ENCODE measurements at places on chromosomes 7 and 10.

GRCh38 chr10:75201793-75202307, 8.7 kb upstream of the VDAC2 start:
- peak; percentile 53 for DNase-seq

- DNase-seq: no peak
These were observed 100.8 kb downstream of the C10orf90 start for GRCh38 chr10:126569513-126570244.

- peak; percentile 59 for DNase-seq
These were observed 15.1 kb upstream of the VPS37D start for GRCh38 chr7:73652541-73652949.

DNA sequence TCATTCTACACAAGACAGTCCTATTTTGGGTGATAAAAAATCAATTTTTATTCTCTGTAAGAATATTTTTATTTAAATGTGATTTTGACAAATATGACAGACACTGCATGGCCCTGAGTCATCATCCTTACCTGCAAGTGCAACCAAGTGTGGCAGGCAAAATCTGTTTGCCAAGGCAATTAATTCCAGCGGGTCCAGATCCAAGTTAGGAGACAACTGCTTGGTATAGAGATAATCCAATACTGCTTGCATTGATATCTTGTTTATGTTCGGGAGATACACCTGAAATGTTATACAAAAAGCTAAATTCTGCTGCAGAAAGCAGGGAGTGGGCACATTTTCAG, 66.2 kb downstream of the RHOBTB1 start:
- peak; percentile 59 for DNase-seq

DNA sequence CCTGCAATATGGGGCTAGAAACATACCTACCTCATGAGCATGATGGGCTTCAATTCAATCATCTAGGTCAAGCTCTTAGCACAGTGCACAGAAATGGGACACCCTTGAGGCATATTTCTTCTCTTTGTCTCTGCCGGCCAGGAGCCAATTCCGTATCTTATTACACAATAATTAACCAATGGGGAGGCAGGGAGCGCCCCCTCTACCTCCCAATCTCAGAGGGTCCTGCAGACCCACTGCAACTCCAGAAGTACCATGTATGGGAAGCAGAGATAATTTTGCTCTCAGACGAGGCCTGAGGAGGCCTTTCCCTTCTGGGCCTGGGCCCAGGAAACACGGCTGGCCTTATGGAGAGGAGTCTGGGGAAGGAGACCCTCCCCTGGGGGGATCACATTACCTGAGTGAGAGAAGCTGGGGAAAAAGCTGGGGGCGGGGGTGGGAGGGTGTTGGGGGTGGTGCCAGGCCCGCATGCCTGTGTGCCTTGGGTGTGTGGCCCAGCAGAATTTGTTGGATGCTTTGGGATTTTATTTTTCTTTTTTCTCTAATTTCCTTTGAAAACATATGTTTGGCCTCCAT, 155.5 kb downstream of the UBE2H start:
- no peak for DNase-seq

DNA sequence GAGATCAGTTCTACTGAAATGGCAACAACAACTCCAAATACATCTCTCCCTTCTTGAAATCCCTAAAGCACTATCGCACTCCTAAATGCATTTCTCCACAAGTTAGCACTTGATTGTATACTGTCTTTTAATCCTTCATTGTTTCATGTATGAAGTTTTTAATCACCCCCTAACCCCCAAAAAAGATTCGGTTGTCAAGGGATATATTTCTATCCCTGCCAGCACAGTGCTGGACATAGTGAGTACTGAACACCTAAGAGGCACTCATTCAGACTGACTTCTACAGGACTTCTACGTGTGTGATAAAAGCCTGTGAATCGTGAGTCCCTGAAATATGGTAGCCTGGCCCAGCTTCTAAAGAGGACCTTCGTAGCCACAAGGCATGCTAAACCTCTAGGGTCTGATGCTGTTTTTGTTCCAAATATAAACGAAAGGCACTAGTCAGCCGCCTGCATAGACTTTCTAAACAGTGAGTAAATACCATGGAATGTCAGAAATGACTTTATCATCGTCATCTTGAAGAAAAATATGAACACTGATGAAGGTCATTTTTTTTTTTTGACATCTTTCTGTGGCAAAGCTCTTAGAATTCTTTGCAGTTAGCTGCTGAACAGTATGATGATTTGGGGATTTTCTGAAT, 14.6 kb upstream of the ZSCAN21 start:
- no peak for DNase-seq

DNA sequence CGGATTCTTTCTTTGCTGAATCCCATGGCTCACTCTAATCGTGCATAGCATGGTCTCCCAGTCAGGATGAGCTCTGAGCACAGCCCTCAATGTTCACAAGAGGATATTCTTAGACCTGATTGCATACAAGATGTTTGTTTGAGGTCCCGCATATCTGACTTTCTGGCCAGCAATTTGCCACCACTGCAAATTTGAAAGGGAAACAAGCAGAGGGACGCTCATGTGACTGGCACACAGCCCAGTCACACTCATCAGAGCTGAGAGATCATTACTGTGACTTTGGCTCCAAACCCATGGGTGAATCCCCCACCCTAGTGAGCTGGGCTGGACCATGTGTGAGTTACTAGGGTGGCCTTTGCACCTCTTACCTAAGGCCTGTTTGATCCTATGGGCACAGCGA, 9.9 kb downstream of the TAS2R41 start:
- no peak for DNase-seq

GRCh38 chr7:155345490-155345889, 47.8 kb downstream of the INSIG1 start:
- no peak for DNase-seq

DNA sequence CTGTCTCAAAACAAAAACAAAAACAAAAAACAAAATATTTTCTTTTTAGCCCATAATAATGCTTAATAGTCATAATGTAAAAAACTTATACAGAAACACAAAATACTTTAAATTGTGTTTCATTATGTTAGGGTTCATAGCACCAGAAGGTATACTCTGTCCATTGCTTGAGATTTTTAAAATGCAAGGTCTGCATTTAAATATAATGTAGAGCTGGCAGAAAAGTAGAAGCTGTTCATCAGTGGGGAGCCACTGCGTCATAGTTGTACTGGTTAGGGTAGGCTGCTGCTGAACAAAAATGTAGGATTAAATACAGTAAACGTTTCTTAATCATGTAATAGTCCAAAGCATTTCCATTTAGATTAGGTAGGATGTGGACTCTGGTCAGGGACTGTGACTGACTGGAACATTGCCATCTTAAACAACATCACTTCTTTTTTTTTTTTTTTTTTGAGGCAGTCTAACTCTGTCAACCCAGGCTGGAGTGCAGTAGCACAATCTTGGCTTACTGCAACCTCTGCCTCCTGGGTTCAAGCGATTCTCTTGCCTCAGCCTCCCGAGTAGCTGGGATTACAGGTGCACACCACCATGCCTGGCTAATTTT, 85.2 kb downstream of the ANKIB1 start:
- no peak for DNase-seq

- no peak for DNase-seq
These were observed 29.6 kb downstream of the FOXP2 start for GRCh38 chr7:114444196-114444595.

DNA sequence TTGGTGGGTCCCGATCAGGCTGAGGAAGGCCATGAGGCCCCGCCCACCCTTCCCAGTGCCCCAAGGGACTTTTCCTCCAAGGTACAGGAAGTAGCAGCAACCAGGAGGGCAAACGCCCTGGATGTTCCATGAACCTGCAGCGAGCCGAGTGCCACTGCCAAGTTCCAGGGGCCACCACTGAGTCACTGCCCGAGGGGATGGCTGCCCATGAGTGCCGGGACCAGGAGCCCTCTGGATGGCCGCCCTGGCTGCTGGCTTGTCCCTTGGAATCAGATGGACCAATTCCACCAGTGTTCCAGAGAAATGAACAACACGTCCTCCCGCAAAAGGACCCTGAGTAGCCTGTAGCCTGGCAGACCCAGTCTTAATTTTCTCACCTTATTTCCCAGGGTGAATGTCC, 74.2 kb downstream of the ZRANB1 start:
- no peak for DNase-seq

DNA sequence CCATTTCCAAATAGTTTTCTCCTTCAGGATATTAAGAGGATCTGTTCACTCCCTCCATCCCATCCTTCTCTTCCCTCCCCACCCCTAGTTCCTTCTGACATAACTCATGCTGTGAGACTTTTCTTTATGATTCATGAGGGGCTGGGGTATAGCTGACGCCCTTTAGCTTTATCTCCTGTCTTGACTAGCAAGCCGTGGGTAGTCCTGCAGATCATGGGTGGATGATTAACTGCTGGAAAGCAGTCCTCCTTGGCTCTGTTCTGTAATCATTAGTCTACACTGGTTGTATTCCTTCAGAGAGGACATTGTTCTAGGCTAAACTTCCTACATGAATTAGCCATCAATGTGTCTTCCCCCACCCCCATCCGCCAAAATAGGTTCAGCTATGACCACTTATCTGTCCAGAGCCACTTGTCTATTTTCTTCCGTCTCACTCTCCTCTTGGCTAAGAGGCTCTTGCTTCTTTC, 135.4 kb downstream of the LRRC4 start:
- DNase-seq: no peak

DNA sequence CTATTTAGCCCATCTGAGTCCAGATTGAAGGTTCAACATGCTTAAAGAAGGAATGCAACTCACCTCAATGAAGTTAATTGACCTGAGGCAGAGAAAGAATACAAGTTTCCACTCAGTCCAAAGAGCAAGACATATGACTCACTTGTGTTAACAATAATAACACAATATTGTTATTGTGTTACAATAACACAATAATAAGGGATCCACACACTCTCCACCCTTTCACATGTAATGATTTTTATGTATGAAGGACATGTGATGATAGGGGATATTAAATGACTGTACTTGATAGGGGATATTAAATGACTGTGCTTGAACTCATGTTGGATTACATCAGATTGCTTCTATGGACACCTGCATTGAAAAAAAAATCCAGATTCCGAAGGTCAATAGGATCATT, 3.6 kb upstream of the ABCB1 start:
- DNase-seq: no peak

- no peak for DNase-seq
These were observed 599.6 kb downstream of the INHBA start for GRCh38 chr7:41103331-41103730.

- peak; percentile 92 for DNase-seq
These were observed 33.1 kb downstream of the HBP1 start for GRCh38 chr7:107201795-107202450.

DNA sequence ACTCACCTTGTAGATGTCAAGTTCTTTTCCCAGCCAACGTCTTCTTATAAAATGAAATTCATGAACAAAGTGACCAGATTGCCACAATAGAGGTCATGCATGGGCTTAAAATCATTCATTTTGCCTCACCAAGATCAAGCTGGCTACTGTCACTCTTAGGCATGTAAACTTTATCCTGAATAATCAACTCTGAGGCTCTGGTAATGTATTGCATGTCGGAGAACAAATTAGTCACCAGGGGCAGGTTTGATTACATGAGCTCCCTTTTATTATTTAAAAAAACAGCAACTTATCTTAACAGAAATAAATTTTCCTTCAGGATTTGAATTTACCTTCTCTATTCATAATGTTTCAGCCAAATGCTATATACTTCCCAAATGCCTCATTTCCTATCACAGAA, 112.9 kb upstream of the SP4 start:
- DNase-seq: no peak

DNA sequence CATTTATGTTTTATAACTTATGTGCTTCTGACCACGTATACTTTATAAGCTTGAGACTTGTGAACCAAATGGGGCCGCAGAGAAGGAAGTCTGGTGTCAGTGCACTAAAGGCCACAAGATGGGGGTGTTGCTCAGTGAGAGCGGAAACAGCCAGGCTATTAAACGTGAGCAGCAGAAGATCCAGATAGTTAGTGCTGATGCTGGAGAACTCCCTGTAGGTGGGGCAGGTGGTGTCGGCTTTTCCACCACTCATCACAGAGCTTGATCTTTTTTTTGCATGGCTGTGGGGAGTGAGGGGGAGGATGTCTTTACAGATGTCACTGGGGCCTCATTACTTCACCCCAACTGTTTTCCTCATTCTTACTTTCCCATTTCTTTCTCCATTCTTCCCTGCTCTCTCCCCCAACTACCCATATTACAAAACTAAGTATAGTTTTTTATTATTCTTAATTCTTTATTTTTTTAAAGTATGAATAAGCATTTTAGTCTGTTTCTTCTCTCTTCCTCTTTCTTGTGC, 34.7 kb downstream of the ACADSB start:
- peak; percentile 86 for DNase-seq

DNA sequence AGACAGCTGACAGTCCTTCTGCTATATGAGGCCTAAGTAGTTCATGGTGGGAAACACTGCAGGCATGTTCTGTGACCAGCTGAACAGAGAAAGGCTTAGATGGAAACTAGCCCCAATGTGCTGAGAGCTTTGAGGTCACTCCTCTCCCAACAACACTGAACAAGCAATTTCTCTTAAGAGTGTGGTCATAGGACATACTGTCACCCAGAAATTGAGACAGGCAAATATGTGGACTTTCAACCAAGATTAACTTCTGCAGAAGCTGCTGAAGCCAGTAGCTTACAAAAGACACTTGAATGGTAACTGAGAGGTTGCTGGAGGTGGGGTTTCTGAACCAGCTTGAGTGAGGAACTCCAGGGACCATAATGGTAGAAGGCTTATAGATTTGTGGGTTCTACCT, 38.9 kb upstream of the UNC5B start:
- DNase-seq: no peak

- DNase-seq: peak; percentile 79
These were observed 27.5 kb upstream of the FIGNL1 start for GRCh38 chr7:50477640-50478039.

DNA sequence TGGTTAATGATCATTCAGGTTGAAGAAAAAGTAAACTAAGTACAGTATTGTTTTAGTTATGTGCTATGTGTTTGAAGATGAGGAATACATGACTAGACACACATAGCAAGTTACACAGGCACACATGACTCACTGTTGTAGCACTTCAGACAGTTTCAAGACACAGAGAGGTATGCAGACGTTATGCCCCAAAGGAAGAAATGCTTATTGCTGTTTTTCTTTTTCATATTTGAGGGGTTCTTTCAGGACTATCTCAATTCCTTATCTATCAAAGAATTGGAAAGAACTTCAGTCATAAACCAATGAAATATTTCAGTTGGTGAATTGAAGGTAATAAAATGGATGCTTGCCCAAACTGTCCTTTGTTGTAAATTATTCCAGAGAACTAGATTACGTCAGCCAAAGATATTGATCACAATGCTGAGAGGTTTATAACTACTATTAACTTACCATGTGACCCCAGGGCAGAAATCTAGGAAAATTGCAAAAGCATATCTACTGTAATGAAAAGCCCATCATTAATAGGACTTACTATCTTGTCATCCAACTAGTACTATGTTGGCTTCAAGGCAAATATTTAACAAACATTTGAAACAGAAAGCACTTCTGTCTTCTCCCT, 61.2 kb upstream of the CAPZA2 start:
- peak; percentile 15 for DNase-seq

DNA sequence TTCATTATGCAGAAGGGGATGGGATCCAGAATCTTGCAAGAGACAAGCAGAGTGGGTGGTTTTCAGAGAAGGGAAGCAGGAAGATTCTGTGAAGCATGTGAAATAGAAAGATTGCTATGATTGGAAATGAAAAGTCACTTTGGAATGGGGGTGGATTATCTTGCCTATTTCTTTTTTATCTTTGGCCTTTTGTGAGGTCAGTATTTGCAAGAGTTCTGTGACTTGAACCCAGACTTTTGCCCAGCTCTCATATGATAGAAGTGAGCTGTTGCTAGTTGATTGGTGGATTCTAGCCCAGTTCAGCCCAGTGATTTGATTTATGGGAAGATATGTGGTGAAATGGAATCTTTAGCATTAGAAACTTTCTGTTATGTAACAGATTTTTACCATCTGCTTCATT, 17.1 kb downstream of the ENTPD7 start:
- DNase-seq: no peak

GRCh38 chr10:89032141-89032891, 41.7 kb downstream of the FAS start:
- peak; percentile 7 for DNase-seq
